ENCODE measurements at places on chromosomes 1 and 21.

DNA sequence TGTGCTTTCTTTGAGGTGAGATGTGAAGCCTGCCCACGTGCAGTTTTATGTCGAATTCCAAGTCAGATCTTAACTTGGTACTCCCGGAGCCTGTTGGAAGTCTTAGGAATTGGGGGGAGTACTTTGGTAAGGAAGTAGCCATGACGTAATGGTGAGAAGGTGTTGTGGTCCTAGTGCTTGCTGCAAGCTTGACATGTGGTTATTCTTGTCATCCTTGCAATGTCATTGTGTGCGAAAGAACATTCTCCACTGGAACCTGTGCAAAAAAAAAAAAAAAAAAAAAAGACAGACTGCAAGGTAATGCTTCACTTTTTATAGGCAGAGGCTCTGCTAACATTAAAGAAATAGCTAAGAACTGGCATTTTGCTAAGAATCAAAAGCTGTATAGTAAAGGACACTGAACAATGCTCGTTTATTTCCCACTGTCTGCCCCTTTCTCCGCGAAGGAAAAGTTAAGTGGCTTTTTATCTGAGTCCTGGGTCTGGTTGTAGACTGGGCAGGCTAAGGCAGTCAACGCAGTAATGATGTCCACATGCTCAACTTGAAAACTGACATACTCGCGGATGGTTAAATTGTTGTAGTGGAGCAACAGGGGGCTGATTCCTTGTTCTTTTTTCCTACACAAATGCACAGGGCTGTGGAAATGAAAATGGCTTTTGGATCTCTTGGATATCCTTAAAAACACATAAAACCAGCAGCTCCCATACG lies 2.1 kb downstream of the KAZN start:
- DNase-seq, result no peak

DNA sequence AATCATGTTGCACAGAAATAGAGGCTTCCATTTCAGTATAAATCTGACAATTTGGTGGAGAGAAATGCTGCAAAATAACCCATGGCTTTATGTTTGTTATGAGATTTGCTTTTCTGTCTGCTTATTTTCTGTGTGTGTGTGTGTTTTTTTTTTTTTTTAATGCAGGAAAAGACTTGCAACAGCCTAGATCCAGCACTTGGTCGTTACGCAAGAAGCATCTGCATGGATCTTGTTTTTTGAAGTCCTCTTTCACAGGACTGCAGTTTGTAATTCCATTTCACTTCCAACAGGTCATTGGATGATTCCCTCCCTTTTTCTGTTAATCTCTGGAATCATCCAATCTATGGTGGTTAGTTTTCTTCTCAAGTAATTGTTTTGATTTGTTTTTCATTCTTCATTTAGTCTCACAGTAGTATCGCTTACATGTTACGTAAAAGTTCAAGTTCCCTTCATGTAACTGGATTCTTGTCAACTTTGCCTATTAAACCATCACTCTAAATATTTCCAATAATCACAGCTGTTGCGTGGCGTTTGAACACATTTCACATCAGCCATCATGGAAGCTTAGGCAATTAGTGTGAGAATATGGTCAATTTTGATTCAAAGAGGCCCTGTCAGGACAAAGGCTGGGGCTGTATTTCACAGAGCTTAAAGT lies 312.9 kb downstream of the NFIA start:
- DNase-seq, result no peak

GRCh38 chr1:209774592-209774991 lies 9.8 kb downstream of the C1orf74 start:
- no peak for DNase-seq

DNA sequence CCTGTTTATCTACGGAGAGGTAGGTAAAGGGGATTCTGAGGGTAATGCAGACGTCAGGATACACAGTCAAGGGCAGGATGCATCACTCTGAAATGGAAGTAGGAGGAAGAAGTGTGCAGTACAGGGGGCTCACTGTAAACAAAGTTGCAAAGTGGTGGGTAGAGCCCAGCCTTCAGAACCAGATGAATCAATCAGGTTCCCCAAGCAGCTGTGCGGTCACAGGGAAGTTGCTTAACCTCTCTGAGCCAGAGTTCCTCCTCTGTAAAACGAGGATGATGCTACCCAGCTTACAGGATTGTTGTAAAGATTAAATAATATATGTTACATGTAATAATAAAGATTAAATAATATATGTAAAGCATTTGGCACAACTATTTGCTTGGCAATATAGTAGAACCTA lies 13.5 kb upstream of the MYOM3 start:
- no peak for DNase-seq

DNA sequence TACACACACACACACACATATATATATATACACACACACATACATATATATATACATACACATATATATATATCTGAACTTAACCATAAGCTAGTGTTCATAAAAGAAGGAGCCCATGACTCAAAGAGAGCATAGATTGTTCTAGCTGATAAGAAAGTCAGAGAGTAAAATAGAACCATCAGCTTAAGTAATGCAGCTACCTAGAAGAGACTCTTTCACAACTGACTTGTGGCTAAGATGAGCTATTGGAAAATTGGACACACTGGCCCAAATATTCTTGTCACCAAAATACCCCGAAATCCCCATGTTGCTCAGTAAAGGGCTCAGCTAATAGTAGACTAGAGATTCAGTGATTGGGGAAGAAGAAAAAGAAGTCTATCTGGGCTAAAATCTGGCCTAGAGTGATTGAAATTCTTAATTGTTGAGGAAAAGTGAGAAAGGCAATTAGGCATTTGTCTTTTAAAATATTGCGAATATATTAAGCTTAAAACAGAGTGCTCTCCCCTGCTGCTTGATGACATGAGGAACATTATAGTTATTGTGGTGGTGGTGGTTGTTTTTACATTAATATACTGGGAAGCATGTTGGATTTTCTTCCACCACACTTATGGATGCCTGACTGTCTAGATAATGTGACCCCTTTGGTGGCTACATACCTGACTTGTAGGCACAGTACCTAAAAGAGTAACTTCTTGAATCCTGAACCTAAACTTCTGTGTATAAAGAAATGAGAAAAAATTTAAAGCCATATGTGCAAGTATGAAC lies 6.3 kb downstream of the SLAMF1 start:
- DNase-seq, result no peak

DNA sequence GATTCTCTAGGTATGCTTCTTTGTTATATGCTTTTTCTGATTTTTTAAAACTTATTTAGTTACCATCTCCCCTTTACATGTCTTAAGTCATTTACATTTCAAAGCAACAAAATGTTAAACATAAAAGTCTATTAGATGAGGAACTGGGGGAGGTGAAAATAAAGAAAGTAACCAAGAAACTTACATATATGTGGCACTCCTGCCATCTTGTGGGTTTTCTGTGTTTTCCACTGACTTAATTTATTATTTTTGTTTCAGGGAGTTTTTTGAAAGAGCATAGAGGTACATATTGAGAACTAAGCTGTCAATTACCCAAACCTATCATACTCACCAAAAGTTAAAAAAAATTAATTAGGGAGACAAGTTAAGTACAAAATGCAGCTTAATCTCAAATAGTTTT lies 1531.1 kb downstream of the MRPL39 start:
- no peak for DNase-seq

DNA sequence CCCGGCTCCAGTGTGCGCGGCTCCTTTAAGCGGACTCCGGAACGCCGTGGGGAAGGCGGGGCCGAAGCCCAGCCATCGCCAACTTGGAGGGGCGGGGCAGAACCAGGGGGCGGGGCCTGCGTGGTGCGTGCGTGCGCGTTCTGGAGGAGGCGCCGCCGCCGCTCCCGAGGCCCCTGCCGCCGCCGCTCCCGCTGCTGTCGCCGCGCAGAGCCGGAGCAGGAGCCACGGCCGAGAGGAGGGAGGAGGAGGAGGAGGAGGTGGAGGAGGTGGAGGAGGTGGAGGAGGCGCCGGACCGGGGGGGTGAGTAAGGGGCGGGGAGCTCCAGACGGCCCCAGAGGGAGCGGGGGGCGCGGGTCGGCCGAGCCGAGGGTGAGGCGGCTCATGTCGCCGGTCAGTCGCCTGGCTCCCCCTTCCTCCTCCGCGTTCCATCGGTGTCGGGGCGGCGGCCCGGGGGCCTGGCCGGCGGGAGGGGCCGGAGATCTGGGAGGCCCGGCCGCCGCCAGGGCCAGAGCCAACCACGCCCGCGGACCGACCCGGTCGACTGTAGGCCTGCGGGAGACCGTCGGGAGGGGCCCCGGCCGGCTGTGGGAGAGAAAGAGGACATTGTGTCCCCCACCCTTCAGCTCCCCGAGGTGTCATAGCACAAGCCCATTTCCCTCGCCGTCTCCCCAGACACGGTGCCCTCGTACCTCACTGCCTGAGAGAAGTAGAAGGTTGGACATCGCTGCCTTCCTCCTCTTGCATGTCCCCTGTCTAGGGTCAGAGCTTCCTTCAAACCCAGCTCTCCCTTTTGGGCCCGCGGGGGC lies at the start of gene RAP1A:
Gene RAP1A, plus strand, starts transcription at position 155 of the 806 bp plus-strand sequence. CDS start 71,572 bp downstream, outside the sequence.
- peak; percentile 95 for DNase-seq

DNA sequence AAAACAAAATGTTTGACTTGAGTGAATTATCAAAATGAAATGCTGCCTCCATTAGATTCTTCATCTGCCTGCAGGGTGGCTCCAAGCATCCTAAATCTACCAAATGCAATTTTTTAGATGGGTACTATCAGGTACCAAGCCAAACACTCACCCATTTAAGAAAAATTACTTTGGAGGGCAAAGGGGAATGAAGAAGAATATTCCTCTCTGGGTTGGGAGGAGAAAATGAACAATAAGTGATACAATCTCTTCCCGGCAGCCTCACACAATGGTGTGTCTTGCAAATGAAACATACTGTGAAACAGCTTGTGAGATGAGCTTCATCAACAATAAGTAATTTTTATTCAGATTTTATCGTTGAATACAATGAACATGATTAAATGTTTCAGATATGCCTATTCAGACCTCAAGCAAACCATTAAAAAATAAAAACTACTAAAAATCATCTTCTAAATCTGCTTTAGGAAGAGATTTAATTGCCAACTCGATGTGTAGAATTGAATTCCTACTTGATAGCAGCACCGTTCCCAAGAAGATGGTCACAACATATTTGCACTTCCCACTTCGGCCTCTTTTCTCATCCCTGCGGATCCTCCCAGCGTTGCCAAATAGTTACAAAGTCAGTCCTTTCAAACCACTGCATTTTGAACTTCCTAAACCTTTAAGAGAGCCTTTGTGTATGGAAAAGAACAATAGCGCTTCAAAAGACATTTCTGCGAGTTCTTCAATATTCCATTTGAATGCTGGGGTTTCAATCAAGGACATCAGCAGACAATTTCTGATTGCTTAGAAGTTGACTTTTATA lies 2.7 kb downstream of the DAB1 start:
- DNase-seq, result no peak

DNA sequence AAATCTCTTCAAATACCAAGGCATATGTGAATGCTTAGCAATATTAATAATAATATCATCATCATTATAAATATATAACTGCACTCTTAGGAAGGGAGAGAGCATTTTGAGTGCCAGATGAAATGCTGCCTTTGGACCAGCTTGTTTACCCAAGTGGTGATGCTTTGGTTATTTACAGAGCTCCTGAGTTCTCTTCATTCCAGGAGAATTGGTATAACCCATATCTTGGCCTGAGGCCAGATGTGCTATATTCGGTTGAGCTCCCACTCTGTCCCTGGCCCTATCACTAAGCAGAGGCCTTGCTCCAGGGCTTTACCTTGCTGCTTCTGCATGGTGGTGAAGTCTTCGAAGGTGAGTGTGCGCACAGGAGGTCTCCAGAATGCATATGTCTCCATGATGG lies 89.4 kb downstream of the TBX15 start:
- DNase-seq, result no peak

GRCh38 chr1:180952657-180953013 lies 39.9 kb downstream of the KIAA1614 start:
- no peak for DNase-seq

GRCh38 chr1:199308349-199308846 lies 669.6 kb downstream of the PTPRC start:
- DNase-seq, result no peak

- DNase-seq, result no peak
Observed at GRCh38 chr1:47849591-47850261, 147.5 kb downstream of the TRABD2B start.

- no peak for DNase-seq
Observed at GRCh38 chr1:51551848-51552296, 32.8 kb upstream of the EPS15 start.

DNA sequence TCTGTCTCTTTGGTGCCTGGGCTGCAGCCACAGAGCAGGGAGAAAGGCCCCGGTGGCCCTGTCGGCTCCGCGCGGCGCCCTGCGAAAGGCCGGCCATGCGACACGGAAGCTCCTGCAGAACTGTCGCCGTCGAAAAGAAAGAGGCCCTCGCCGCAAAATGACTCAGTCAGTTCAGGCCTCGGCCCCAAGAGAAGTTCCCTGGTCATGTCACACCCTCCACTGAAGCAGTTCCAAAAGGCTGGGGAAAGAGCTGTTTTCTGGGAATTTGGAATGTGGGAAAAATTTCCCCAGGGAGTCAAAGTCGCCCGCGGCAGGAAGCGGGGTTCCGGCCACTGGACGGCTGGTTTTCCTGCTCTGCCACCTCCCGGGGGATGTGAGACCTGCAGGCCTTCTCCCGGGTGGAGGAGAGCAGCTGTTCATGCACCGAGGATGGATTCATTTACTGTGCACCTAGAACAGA lies 115.8 kb upstream of the ZNF678 start:
- no peak for DNase-seq

DNA sequence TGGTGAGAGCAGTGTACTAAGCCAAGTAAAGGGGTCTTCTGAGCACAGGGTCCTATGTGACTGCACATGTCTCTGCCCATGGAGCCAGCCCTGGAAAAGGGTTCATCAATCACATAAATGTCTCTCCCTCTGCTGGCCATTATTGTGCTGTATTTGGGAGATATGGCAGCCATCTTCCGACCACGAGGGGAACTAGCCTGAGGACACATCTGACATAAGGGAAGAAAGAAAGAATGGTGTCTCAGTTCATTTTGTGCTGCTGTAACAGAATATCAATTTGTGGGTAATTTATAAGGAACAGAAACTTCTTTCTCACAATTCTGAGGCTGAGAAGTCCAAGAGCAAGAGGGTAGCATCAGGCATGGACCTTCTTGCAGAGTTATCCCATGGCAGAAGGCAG lies 55.1 kb upstream of the GJA5 start:
- DNase-seq, result no peak

- DNase-seq, result no peak
Observed at GRCh38 chr1:43312212-43312623, 11.4 kb downstream of the TIE1 start.
